ENCODE measurements at places on chromosomes 6 and 20.

DNA sequence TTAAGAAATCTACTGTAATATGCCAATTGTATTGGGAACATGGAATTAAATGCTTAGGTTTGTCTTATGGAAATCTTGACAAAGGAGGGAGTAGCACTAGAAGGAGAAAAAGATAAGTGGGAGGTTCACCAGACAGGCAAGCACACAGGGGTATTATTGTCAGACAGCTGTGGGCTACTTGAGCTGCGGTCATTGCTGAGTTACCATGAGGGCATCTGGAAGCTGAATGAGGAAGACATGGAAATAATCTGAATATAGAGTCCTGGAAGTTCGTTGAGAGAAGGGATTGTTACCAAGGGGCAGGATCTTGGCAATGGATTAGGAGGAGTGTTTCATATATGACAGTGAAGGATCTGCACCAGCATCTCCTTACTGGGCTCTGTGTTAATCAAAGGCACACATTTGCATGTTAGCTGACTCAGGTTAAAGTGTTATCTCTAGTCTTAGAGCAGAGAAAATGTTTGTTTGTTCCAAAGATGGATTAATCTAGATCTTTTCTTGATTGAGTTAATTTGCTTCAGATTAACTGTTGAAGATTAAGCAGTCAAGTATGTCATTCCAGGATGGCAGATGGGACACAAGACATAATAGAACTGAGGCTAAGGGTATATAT is 53.0 kb upstream of the SUPT3H start:
- H3K36me3 ChIP-seq = peaks cover 4% of the 10 kb centered on the region
- no peak overlapping the region for H3K4me3 ChIP-seq
- DNase-seq = no peak
- no peaks in the 10 kb centered on the region for H3K27me3 ChIP-seq
- no peaks in the 10 kb centered on the region for H3K4me1 ChIP-seq
- no peak overlapping the region for H3K27ac ChIP-seq

- no peaks in the 10 kb centered on the region for H3K27me3 ChIP-seq
- H3K4me3 ChIP-seq = no peak overlapping the region
- DNase-seq = no peak
- no peak overlapping the region for H3K27ac ChIP-seq
- no peaks in the 10 kb centered on the region for H3K36me3 ChIP-seq
Observed at GRCh38 chr20:2254333-2254732, 41.5 kb upstream of the TGM3 start.

GRCh38 chr20:37226889-37227288 is 34.7 kb downstream of the GHRH start:
- no peaks in the 10 kb centered on the region for H3K27me3 ChIP-seq
- H3K36me3 ChIP-seq = no peaks in the 10 kb centered on the region
- no peak overlapping the region for H3K4me3 ChIP-seq
- no peaks in the 10 kb centered on the region for H3K4me1 ChIP-seq
- DNase-seq = peak; percentile 75

GRCh38 chr6:13553646-13554045 is 20.8 kb upstream of the SIRT5 start:
- H3K4me1 ChIP-seq = no peaks in the 10 kb centered on the region
- H3K27ac ChIP-seq = no peak overlapping the region
- no peak overlapping the region for H3K4me3 ChIP-seq
- no peaks in the 10 kb centered on the region for H3K27me3 ChIP-seq
- no peaks in the 10 kb centered on the region for H3K36me3 ChIP-seq
- DNase-seq = no peak

DNA sequence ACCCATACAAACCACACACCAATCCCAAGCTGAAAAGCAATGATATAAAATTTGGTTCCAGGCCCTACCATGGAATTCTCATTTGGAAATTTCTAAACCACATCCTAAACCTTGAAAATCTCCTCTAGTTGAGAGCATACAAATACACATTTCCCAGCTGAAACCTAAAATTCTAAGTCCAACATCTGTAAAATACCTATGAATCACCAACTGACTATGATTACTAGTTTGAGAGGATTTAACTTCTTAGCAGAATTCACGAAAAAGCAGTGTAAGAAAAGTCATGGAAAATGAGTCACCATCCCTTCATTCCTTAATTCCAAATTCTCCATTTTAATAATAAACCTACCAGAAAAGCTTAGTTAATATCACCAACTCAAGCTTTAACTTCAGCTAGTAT is 15.4 kb downstream of the RANBP9 start:
- DNase-seq = no peak
- no peak overlapping the region for H3K27ac ChIP-seq
- no peaks in the 10 kb centered on the region for H3K36me3 ChIP-seq
- H3K4me3 ChIP-seq = no peak overlapping the region
- peaks cover 6% of the 10 kb centered on the region for H3K4me1 ChIP-seq
- H3K27me3 ChIP-seq = no peaks in the 10 kb centered on the region

DNA sequence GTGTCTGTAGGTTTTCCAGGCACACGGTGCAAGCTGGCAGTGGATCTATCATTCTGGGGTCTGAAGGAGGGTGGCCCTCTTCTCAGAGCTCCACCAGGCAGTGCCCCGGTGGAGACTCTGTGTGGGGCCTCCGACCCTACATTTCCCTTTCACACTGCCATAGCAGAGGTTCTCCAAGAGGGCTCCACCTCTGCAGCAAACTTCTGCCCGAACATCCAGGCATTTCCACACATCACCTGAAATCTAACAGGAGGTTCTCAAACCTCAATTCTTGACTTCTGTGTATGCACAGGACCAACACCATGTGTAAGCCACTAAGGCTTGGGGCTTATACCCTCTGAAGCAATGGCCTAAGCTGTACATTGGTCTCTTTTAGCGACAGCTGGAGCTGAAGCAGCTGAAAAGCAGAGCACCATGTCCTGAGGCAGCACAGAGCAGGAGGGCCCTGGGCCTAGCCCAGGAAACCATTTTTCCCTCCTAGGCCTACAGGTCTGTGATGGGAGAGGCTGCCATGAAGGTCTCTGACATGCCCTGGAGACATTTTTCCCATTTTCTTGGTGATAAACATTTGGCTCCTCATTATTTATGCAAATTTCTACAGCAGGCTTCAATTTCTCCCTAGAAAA is 253.3 kb downstream of the ERMARD start:
- H3K4me1 ChIP-seq = no peaks in the 10 kb centered on the region
- no peak for DNase-seq
- no peak overlapping the region for H3K4me3 ChIP-seq
- no peak overlapping the region for H3K27ac ChIP-seq
- no peaks in the 10 kb centered on the region for H3K36me3 ChIP-seq
- no peaks in the 10 kb centered on the region for H3K27me3 ChIP-seq

- no peaks in the 10 kb centered on the region for H3K36me3 ChIP-seq
- DNase-seq = no peak
- no peak overlapping the region for H3K27ac ChIP-seq
- no peaks in the 10 kb centered on the region for H3K4me1 ChIP-seq
- no peak overlapping the region for H3K4me3 ChIP-seq
- H3K27me3 ChIP-seq = no peaks in the 10 kb centered on the region
Observed at GRCh38 chr6:39378175-39378959, 55.9 kb upstream of the KCNK16 start.
